Activated CD4-positive, alpha-beta T cell treated with anti-CD3 and anti-CD28 coated beads for 1 hour (primary cell): ENCODE measurements at places on chromosomes 1 and 21.

GRCh38 chr1:43764581-43764980 is 57.2 kb downstream of the ST3GAL3 start:
- DNase-seq: no peak

- DNase-seq: no peak
These were observed 201.7 kb downstream of the NRIP1 start for GRCh38 chr21:14862794-14863720.

- DNase-seq: peak; percentile 51
These were observed 60.2 kb upstream of the PDE9A start for GRCh38 chr21:42593007-42593814.

- no peak for DNase-seq
These were observed 85.3 kb downstream of the CDC7 start for GRCh38 chr1:91585982-91586381.

GRCh38 chr1:241507189-241507863 is 12.2 kb downstream of the FH start:
- DNase-seq: no peak

DNA sequence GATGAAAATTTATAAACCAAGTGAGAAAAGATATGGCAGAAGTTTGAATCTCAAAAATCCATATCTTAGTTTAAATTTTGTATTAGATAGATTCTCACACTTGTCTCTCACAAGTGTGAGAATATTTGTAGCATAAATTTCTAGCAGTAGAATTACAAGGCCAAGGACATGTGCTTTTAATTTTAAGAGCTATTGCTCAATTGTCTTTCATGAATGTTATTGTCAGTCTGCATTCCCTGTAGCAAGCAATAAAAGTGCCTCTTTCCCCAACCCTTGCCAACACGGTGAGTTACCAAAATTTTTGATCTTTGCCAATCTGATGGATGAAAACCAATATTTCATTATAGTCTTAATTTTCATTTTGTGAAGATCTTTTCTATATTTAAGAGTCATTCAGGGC is 64.0 kb downstream of the CTH start:
- DNase-seq: no peak

DNA sequence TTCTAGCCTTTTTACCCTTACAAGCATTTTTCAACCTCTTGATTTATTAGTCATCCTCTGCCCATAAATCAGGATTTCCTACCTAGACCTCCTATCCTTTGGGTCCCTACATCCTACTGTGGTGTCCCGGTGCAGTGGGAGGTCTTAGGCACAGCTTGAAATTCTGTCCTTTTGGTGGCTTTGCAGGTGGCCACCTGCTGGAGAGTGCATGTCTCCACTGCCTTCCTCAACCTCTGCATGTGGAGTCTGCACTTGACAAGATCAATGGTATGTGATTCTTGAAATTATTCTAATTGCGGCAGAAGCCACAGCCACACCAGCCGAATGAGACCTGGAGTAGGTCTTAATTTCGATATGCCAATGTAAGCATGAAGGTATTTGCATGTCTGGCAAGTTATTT is 11.4 kb upstream of the KCNA3 start:
- peak; percentile 10 for DNase-seq

GRCh38 chr1:64492424-64492823 is 22.5 kb downstream of the CACHD1 start:
- no peak for DNase-seq

DNA sequence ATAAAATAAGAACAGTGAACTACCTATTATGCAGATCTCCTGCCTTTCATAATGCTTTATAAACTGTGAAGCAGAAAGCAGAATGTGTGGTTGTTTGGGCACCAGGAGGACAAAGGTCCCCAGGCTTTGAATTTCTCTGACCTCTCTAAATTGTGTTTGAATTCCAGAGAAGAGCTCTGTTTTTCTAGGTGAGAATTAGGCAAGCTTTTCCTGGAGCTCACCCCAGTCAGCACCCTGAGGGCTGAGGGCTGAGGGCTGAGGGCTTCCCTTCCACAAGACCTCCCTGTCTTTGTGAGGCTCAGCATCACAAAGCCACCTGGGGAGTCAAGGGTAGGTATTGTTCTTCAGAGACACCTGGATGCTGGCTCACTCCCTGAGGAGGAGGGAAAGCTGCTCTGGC is 45.5 kb upstream of the LRIG2 start:
- no peak for DNase-seq

GRCh38 chr1:65425006-65425405 is 4.5 kb downstream of the LEPR start:
- no peak for DNase-seq

- DNase-seq: no peak
These were observed 475.4 kb downstream of the PTPRU start for GRCh38 chr1:29711582-29712283.

DNA sequence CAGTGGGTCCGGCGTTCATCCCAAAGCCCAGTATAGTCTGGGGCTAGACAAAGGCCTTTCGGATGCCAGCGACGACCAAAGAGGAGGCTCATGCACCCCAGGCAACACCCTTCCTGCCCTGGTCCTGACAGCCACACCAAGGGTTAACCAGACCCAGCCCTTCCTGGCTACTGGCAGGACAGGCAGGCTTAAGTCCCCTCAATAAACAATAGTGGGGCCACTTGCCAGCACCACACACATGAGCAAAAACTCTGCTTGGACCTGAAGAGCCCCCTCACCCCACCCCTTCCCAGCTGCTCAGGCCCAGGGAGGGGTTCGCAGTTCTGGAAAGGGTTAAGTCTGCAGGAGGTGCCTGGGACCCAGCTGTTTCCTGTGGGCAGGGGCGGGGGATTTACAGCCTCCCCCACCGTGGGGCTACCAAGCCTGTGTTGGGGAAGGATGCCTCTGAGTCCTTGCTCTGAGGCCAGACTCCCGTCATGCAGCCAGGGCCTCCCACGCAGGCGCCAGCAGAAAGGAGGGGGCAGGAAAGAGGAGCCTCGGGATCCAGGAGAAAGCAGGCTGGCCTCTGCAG is 18.2 kb downstream of the PHLDA3 start:
- DNase-seq: no peak

- DNase-seq: no peak
These were observed 9.4 kb downstream of the ZC3H12A start for GRCh38 chr1:37483785-37484184.

- DNase-seq: no peak
These were observed 361.3 kb downstream of the PLPP3 start for GRCh38 chr1:56218023-56218422.

- no peak for DNase-seq
These were observed 85.1 kb downstream of the PLPP3 start for GRCh38 chr1:56494306-56494705.

DNA sequence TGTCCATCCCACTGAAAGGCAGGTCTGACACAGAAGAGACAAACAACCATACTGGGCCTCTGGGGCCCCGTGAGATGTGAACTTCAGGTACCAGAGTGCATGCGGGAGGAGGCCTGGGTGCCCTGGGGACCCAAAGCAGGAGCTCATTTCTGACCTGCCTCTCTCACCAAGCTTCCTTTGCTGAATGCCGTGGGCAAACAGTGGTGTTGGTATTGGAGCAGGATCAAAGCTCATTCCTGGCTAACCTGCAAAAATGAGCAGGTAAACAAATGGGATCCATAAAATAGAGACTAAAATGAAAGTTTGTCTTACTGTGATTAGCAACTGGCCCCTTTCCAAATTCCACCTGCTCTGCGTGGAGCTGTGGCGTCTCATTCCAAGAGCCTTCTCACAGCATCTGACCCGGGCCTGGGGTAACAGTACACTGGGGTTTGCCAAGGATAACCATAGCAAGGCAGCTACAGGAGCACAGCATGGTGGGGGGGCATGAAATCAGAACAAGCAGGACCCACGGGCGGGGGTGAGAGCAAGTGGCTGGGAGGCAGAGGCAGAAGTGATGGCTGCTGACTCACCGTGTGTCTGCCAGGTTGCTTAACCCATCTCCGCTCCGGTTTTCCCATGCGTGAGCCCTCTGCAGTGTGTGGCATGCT is 103.6 kb downstream of the KIF26B start:
- no peak for DNase-seq

- DNase-seq: no peak
These were observed 374.4 kb upstream of the ST6GALNAC5 start for GRCh38 chr1:76492752-76493430.

GRCh38 chr21:42112857-42113256 is 41.7 kb downstream of the UMODL1 start:
- no peak for DNase-seq

- DNase-seq: no peak
These were observed 70.8 kb downstream of the SYT2 start for GRCh38 chr1:202639500-202639899.

DNA sequence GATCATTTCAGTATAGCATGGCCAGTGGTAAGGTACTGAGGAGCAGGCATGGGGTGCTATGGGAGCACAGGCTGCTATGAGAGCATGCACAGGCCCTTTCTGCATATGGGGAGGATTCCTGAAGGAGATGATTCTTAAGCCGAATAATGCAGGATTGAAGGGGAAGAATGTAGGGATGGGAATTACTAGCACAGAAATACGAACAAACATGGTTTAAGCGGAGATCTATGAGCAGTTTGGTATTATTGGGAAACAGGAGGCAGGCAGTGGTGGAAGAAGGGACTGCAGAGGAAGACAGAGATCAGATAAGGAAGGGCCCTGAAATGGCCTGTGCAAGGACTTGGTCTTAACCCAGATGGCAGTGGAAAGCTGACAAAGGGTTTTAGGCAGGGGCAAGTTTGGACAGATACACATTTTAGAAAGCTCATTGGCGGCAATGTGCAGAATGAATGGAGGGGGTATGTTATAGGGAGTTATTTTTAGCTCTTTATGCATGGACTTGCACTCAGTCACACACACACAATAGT is 1.7 kb downstream of the OSCP1 start:
- DNase-seq: no peak

DNA sequence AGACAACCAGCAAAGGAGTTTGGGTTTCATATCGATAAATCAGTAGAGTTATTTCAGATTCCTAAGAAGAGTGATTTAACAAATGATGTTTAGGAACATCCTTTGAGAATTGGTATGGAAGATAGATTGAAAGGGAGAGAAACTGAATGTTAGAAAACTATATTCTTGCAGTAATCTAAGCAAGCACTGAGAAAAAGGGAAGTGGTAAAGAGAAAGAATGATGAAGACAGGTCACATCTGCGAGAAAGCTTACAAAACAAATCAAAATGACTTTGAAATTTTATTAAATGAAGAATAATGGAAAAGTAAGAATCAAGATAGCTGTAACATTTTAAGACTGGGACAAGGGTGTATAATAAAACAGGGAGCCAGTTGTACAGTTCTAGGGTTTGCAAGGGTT is 177.0 kb downstream of the HS2ST1 start:
- DNase-seq: no peak

DNA sequence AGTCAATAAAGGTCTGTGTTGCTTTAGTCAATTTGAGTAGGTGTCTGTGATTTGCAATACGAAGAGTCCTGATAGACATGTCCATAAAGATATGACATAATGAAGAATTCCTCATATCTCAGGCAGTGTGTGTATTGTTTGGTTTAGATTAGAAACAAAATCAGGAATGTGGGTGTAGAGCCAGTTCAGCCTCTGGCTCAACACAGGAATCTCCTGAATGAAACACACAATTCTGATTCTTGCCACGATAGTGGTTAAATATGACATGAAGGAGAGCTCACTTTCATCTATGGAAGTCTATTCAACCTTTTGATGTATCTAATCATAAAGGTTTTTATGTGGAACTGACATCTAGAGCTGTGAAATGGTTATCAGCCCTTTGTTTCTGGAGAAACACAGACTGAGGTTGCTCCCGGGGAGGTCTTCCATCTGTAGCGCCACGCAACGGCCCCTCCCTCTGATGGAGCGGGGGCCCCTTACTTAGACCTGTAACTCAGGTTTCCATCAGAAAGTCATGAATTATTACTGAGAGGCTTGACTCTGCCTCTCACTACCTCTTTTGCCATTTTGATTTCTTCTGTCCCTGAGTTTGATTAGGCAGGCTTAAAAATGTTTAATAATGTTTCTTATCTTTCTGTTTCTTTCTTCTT is 19.5 kb downstream of the TSPAN2 start:
- no peak for DNase-seq

- DNase-seq: no peak
These were observed 3.3 kb downstream of the AHDC1 start for GRCh38 chr1:27600498-27601175.

DNA sequence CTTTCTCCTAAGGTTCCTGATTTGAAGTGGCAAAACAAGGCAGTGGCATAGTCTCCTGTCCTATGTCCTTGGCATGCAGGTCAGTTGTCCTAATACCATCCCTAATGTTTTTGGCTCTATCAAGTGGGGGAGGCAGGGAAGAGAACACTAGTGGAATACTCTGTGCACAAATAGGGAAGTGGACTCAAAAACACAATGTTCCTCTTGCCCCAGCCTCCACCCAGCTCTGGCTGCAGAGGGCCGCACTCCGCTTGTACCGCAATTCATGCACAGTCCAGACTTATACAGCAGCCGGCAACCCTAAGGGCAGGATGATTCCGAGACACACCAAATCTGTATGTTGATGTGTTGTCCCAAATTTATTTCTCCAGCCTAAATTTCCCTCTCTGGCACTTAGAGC is 14.5 kb downstream of the PLEKHO1 start:
- no peak for DNase-seq

- DNase-seq: no peak
These were observed 2.7 kb upstream of the CD84 start for GRCh38 chr1:160581961-160582360.

DNA sequence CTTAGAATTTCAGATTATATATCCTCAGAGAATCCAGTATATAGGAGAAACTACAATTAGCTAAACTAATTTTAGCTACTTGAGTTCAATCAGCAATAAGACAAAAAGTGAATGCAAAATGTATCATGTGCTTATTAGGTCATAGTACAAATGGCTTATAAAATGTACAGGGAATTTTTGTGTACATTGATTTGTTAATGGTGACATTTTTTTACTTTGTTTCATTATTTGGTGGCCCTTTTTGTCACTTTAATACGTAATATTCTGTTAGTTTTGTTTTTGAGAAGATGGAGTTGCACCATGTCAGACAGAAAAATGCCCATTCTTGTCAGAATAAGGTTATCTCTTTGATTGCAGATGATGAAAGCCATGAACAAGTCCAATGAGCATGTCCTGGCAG is 33.6 kb downstream of the CC2D1B start:
- DNase-seq: no peak

DNA sequence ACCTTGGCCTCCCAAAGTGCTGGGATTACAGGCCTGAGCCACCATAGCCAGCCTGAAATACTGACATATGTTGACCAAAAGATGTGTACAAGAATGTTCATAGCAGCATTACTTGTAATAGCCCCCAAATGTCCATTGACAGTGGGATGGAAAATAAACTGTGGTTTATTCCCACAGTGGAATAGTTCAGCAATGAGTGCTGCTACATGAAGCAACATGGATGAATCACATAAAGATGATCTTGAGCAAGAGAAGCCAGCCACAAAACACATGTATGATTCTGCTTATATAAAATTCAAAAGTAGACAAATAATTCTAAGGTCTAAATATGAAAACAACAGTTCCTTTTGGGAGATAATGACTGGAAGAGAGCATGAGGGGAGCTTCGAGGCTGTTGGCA is 9.1 kb upstream of the CREG1 start:
- no peak for DNase-seq

DNA sequence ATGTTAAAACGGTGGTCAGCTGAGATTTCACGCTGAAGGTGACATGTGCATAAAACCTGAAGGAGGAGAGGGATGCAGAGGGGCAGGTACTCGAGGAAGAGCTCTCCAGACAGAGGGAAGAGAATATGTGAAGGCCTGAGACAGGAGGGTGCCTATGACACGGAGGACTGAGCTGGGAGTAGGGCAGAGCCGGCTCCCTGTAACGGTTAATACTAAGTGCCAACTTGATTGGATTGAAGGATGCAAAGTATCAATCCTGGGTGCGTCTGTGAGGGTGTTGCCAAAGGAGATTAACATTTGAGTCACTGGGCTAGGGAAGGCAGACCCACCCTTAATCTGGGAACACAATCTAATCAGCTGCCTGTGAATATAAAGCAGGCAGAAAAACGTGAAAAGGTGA is 136.2 kb upstream of the SYT6 start:
- no peak for DNase-seq
